AML-193 (cell line): ENCODE measurements at places on chromosomes 2 and 18.

DNA sequence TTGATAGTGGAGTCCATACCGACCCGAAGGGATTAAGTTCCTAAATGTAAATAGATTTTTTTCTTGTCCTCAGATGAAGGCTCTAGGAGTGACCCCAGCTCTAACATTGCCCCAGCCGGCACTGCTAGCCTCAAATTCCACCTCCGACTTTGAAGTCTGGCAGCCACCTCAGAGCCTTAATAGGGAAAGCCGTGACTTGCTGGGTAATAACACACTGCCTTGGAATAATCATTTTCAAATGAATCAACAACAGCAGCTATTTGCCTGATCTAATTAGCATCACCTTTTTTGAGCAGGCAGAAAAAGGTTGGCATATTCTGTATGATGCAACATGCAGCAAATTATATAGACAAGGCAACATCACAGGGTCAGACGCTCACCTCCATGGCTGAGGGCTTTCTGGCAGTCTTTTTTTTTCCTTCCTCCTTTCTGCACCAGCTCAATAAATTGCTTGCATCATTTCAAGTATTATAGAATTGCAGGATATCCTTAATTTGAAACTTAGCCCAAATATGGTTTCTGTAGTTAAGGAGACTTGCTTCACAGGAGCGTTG, 276.5 kb upstream of the ATP5MC3 start:
- DNase-seq: peak; percentile 75

DNA sequence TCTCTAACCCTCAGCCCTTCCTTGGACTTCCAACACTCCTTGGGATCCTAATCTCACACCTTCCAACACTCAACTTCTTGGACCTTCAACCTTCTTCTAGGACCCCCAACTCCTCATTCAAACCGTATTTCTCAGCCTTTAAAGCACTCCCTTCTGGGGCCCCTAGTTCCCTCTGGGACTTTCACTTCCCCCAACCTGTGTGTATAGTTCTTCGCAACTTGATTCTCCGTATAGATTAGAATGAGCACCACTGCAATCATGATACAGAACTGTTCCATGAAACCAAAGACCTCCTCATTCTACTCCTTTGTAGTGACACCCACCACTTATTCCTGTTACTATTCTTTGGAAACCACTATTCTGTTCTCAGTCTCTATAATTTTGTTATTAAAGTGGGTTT, 62.0 kb upstream of the NFU1 start:
- DNase-seq: no peak

- no peak for DNase-seq
These were observed 42.1 kb downstream of the MYCN start for GRCh38 chr2:15982285-15983044.

- DNase-seq: peak; percentile 30
These were observed 5.4 kb upstream of the PUM2 start for GRCh38 chr2:20356042-20356441.

DNA sequence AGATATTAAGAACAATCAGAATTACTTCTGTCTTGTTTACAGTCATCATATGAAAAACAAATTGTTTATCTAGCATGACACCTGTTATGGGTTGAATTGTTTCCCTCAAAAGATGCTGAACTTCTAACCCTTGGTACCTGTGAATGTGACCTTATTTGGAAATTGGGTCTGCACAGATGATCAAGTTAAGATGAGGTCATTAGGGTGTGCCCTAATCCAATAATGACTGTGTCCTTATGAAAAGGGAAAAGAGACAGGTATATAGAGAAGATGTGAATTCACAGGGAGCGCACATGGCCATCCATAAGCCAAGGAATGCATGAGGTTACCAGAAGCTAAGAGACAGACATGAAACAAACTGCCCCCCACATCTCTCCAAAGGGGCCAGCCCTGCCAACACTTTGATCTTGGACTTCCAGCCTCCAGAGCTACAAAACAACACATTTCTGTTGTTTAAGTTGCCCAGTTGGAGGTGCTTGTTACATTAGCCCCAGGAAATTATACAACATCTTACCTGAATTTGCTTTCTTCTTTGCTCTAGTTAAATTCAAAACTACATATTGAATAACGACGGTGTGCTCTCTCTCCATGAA, 2.3 kb upstream of the HPCAL1 start:
- DNase-seq: no peak
